PC-9 (cell line): ENCODE measurements at places on chromosomes 3 and 15. TPM values are rescaled to one million over a fixed set of nuclear protein-coding genes. Genes with fewer than 3 reads are reported as not detected.

DNA sequence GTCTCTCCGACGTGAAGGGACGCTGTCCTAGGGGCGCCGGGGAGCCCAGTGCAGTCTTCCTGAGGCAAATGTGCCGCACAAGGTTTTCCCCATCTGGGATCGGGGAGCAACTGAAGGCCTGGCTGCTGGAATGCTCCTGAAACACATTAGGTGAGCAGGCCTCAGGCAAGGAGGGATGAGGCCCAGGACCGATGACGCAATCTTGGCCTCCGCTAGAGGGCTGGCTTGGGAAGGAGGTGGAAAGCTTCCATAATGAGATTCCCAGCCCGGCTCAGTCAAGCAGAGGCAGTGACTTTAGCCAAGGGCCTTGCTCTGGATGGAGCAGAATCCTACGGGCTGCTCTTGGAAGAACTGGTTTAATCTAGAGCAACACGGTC, 50.8 kb downstream of the CPN2 start:
- DNase-seq: no peak
- peaks cover 31% of the 10 kb centered on the region for H3K4me1 ChIP-seq
- H3K27me3 ChIP-seq: no peaks in the 10 kb centered on the region
- no peak overlapping the region for H3K27ac ChIP-seq
- no peak overlapping the region for H3K4me3 ChIP-seq

GRCh38 chr3:4906107-4906621, 73.1 kb upstream of the BHLHE40 start:
- no peaks in the 10 kb centered on the region for H3K27me3 ChIP-seq
- H3K4me3 ChIP-seq: no peak overlapping the region
- no peak overlapping the region for H3K27ac ChIP-seq
- 0 out of 2 replicates have a peak, but pooled peaks cover 10% of the 10 kb centered on the region for H3K4me1 ChIP-seq
- H3K36me3 ChIP-seq: no peaks in the 10 kb centered on the region

The AADACL2 gene
- not detected in 2 replicates for total RNA-seq

GRCh38 chr3:133362539-133362938, 37.3 kb upstream of the BFSP2 start:
- no peak overlapping the region for H3K4me3 ChIP-seq
- DNase-seq: no peak
- H3K36me3 ChIP-seq: no peaks in the 10 kb centered on the region
- H3K27ac ChIP-seq: no peak overlapping the region

- DNase-seq: no peak
- H3K4me3 ChIP-seq: no peak overlapping the region
- no peaks in the 10 kb centered on the region for H3K36me3 ChIP-seq
- no peaks in the 10 kb centered on the region for H3K27me3 ChIP-seq
- no peak overlapping the region for H3K27ac ChIP-seq
These were observed 23.2 kb downstream of the ZBED2 start for GRCh38 chr3:111571907-111572460.

The SYNPR gene
- not detected in 2 replicates for total RNA-seq

The TM2D3 gene
- 18.8 and 21.7 TPM in 2 replicates for total RNA-seq

DNA sequence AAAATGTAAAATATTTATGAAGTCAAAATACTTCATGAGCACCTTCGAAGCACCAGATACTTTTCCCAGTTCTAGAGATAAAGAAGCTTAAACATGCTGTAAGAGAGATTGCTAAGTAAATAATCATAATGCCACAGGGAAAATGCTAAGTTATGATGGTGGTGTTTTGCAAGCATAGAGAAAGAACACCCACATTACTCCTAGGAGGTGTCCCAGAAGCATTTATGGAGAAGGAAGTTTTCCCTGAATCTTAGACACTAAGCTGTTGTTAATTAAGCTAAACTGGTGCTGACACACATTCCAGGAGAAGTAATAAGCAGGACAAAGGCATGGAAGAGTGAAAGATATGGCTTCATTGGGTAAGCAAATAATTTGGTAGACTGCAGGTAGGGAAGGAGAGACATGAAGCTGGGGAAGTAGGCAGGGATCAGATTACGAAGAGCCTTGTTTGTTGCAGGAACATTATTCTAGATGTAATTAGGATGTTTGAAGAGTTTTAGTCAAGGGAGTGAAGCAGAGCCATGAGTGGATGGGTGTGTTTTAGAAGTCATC, 40.4 kb upstream of the CHMP2B start:
- no peak overlapping the region for H3K27ac ChIP-seq
- peaks cover 7% of the 10 kb centered on the region for H3K4me1 ChIP-seq
- H3K36me3 ChIP-seq: no peaks in the 10 kb centered on the region
- H3K4me3 ChIP-seq: no peak overlapping the region
- H3K27me3 ChIP-seq: no peaks in the 10 kb centered on the region
- no peak for DNase-seq

- no peak overlapping the region for H3K4me3 ChIP-seq
- no peaks in the 10 kb centered on the region for H3K36me3 ChIP-seq
- no peaks in the 10 kb centered on the region for H3K4me1 ChIP-seq
- H3K27me3 ChIP-seq: no peaks in the 10 kb centered on the region
These were observed 99.1 kb upstream of the SEMA6D start for GRCh38 chr15:47618241-47618640.

- no peaks in the 10 kb centered on the region for H3K27me3 ChIP-seq
- DNase-seq: no peak
- H3K27ac ChIP-seq: no peak overlapping the region
- no peak overlapping the region for H3K4me3 ChIP-seq
- no peaks in the 10 kb centered on the region for H3K4me1 ChIP-seq
- no peaks in the 10 kb centered on the region for H3K36me3 ChIP-seq
These were observed 31.5 kb downstream of the PTH1R start for GRCh38 chr3:46908986-46909534.

The CTXN2 gene
- total RNA-seq: not detected in 2 replicates

- no peak overlapping the region for H3K27ac ChIP-seq
- DNase-seq: no peak
- H3K36me3 ChIP-seq: no peaks in the 10 kb centered on the region
These were observed 646.7 kb downstream of the ROBO2 start for GRCh38 chr3:77686560-77686959.

The CCR8 gene
- total RNA-seq: not detected in 2 replicates

DNA sequence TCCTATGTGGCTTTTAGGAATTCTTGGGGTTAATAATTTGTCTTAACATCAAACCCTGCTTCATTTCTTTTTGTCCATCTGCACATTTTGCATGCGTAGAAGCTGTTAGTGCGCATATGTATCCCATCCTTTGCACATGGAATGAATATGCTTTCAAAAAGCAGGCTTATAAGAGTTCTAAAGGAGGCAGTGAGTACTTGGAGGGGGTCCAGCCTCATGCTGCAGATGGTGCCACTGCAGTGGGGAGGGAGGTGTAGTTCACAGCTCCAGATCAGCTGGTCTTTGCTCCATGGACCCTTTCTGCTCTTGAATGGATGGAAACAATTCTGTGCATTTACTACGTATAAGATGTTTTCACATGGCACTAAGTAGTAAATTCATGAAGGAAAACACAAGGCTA, 20.7 kb upstream of the SSR3 start:
- no peak for DNase-seq
- no peaks in the 10 kb centered on the region for H3K36me3 ChIP-seq
- H3K27me3 ChIP-seq: no peaks in the 10 kb centered on the region
- no peak overlapping the region for H3K4me3 ChIP-seq
- no peak overlapping the region for H3K27ac ChIP-seq
